Type B pancreatic cell (in vitro differentiated cells): ENCODE measurements at places on chromosomes 2 and 18. TPM values are rescaled to one million over a fixed set of nuclear protein-coding genes. Genes with fewer than 3 reads are reported as not detected.

- DNase-seq, result no peak
Observed at GRCh38 chr2:175599966-175600831, 401.9 kb downstream of the LNPK start.

RBM43 gene
- total RNA-seq, result 3.8 and 5.1 TPM in 2 replicates

OR6B2 gene
- not detected in 2 replicates for total RNA-seq

DNA sequence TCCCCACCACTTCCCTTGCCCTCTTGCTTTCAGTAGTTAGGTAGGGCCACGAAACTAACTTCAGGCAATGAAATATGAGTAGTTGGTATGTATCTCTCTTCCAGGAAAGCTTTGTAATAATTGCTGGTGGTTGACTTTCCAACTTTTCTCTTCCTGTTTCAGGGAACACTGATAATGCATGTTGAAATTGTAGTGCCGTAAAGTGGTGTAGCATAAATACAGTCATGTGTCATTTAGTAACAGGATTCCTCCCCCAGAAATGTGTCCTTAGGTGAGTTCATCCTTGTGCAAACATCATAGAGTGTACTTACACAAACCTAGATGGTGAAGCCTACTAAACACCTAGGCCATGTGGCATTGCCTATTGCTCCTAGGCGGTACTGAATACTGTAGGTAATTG, 429.2 kb downstream of the PID1 start:
- DNase-seq, result no peak

GRCh38 chr2:66421612-66422011, 13.3 kb upstream of the MEIS1 start:
- DNase-seq, result no peak

OTOS gene
- total RNA-seq, result not detected in 2 replicates

ATF2 gene
- total RNA-seq, result 33.6 and 56.1 TPM in 2 replicates

DNA sequence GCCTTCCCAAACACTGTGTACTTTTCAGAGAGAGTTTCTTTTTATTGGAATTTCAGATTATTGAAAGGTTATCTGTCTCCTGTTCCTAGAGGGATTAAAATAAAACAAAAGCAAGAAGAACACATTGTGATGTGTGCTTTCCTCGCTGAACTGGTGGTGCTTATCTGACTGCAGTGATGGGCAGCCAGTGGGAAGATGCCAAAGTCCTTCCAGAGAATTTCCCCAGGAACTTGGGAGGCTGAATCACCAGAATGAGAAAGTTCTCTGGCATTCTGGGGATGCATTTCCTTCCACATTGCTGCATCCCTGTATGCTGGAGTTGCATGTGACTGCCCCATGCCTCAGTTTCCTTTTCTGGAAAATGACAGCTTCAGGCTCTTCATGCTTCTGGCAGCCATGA, 53.9 kb upstream of the SEC11C start:
- no peak for DNase-seq

LRRFIP1 gene
- 53.8 and 73.2 TPM in 2 replicates for total RNA-seq
